ENCODE measurements at places on chromosomes 11 and 22. TPM values are rescaled to one million over a fixed set of nuclear protein-coding genes. Genes with fewer than 3 reads are reported as not detected.

- no peak for DNase-seq
Measured at GRCh38 chr11:115665175-115665821, 161.1 kb upstream of the CADM1 start.

KRTAP5-11 gene
- total RNA-seq, result not detected

GRCh38 chr22:17583151-17583550 is 19.9 kb downstream of the SLC25A18 start:
- DNase-seq, result no peak

DNA sequence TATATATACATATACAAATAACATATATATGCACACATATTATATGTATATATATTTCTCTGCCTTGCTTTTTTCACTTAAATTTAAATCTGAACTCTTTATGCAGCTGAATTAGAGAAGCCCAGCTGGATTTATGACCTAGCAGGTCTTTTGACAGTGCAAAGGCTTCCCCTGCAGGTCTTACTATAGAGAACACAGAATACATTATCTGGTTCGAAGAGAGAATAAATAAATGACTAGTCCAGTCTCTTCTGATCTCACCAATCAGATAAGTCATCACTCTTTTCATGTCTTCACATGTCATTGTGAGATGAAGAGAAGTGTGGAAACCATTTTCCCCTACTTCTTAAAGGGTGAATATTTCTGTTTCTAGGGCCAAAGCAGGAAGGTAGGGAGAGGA is 58.2 kb downstream of the OR10A6 start:
- no peak for DNase-seq

GRCh38 chr22:43118953-43119458 is 8.5 kb downstream of the BIK start:
- no peak for DNase-seq

- no peak for DNase-seq
Measured at GRCh38 chr11:81246941-81247340, 1486.7 kb downstream of the FAM181B start.

DNA sequence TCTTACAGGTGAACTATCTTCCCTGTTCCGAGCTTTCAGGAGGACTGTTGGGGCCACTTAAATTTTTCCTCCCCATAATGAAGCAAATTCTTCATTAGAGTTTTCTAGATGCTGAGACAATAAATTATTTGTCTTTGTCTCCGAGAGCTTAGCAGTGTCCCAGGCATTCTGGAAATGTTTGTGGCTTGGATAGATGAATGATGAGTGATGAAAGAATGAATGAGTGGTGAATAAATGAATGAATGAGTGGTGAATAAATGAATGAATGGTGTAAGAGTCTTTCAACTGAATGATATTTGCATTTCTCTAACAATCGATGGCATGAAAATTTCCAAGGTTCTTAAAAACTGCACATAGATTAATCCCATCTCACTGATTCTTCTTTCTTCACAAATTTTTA is 52.8 kb downstream of the AHNAK start:
- no peak for DNase-seq

BIRC3 gene
- 105 TPM for total RNA-seq

DNA sequence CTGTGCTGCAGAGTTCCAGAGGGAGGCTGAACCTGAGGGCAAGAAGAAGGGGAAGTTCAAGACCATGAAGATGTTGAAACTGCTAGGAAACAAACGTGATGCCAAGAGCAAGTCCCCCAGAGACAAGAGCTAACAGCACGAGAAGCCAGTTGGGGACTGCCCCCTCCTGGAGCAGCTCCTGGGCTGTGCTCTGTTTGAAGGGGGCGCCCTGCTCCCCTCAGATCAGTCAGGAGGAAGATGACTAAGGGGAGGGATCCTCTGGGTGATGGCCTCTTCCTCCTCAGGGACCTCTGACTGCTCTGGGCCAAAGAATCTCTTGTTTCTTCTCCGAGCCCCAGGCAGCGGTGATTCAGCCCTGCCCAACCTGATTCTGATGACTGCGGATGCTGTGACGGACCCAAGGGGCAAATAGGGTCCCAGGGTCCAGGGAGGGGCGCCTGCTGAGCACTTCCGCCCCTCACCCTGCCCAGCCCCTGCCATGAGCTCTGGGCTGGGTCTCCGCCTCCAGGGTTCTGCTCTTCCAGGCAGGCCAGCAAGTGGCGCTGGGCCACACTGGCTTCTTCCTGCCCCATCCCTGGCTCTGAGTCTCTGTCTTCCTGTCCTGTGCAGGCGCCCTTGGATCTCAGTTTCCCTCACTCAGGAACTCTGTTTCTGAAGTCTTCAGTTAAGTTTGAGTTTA is 12.6 kb downstream of the C22orf23 start:
- no peak for DNase-seq

DNA sequence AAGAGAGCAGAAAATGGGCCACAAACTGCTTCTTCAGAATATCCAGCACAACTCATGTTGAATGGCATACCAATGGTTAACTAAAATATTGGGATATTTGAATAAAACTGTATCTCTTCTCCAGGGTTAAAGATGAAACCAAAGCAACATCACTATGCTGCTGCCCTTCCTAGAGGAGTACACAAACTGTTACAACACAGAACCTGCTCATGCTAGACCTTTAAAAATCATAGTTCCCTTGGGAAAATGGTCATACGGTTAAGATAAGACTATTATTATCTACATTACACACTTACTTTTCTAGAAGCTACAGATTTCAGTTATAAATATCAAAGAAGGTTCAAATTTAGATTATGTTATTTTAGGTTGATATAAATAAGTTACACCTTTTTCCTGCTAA is 78.6 kb upstream of the TP53AIP1 start:
- no peak for DNase-seq

SEC14L6 gene
- not detected for total RNA-seq

FAM83F gene
- total RNA-seq, result 1.4 TPM

DNA sequence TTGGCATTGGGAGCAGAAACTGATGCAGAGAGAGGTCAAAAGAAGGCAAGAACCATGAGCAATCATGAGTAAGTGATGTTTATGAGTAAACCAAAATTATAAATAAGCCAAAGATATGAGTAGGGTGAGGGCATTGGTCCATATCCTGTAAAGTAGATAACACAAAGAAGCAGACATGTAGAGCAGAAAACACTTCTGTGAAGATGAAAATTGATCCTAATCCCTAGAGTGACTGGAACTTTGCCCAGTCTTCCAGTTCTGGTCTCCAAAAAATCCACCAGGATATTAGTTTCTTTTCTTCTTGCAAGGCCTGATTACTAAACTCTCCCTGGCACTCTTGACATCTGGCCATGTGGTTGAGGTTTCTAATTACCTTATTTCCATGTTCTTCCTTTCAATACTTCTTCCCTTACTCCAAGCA is 13.7 kb upstream of the DRD2 start:
- no peak for DNase-seq

- DNase-seq, result no peak
Measured at GRCh38 chr11:36412781-36413383, 97.2 kb downstream of the TRAF6 start.

GRCh38 chr11:118572981-118573550 is 857 bp downstream of the ARCN1 start:
- DNase-seq, result no peak

GRCh38 chr11:3134651-3135480 is 30.2 kb downstream of the OSBPL5 start:
- DNase-seq, result no peak

- DNase-seq, result no peak
Measured at GRCh38 chr22:45421349-45422055, 8.0 kb downstream of the RIBC2 start.

ARHGAP8 gene
- total RNA-seq, result 1.0 TPM

XKR3 gene
- not detected for total RNA-seq

OR6T1 gene
- total RNA-seq, result not detected

GRCh38 chr22:19987394-19988306 is 29.0 kb downstream of the ARVCF start:
- DNase-seq, result no peak

DNA sequence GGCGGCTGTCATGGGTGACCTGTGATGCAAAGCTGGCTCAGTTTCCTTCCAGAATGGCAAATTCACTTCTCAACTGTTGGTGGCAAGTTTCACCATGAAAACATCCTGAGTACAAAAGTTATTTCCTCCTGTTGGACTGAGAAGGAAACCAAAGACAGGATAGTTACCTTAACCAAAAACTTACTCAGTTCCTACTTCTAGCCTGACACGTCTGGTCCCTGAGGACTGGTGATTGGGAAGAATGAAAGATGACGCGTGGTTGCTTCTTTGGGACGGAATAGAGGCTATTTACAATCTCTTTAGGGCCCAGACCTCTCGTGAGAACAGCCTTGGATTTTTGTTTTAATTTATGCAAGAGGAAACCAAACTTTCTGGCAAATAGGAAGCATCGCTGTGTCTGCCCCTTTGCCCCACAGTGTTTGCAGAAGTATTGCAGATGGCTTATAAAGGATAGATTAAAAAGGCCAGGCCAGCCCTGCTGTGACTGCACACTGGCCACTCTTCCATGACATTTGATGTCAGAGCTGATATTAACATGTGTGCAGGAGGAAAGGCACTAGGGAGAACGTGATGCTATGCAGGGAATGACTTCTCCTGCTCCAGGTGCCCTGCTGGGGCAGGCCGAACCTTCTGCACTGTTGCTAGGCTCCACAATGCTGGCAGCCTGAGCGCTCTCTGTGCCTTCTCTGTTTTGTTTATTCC is 7.6 kb downstream of the VPS26B start:
- no peak for DNase-seq

P2RX6 gene
- not detected for total RNA-seq

DNA sequence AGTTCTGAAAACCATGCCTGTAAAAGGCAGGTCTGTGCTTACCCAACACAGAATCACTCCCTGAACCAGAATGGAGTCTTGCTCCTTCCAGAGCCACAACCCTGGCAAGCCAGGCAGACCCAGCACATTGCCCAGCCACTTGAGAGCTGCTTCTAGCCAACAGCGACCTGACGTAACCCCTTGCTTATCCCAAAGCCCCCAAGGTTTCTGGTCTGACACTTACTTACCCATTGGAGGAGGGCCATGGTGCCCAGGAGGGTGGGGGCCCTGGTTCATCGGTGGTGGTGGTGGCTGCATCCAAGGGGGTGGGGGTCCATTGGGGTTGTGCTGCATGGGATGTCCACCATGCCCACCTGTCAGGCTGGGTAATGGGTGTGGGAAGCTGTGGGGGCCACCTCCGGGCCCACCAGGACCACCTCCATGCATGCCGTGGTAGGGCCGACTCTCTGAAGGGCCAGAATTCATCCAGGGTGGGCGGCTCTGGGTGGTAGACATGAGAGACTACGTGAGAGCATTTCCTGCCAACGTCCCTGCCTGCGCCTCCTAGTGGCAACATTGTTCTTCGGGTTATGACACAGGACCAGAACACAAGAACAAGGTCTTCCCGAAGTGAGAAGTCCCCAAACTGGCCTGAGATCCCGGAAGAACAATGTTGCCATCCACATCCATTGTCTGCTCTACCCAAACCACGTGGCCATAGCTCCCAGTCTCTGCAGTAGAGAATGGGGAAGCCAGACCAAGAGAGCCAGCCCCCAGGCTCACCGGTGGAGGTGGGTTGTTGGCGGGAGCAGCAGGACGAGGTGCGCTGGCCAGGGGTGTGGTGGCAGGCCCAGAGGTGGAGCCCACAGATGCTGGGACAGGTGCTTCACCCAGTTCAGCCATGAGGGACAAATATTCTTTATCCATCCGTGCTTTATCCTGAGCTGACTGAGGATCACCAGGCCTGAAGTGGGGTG is 7.8 kb upstream of the PYGM start:
- peak; percentile 79 for DNase-seq

DNA sequence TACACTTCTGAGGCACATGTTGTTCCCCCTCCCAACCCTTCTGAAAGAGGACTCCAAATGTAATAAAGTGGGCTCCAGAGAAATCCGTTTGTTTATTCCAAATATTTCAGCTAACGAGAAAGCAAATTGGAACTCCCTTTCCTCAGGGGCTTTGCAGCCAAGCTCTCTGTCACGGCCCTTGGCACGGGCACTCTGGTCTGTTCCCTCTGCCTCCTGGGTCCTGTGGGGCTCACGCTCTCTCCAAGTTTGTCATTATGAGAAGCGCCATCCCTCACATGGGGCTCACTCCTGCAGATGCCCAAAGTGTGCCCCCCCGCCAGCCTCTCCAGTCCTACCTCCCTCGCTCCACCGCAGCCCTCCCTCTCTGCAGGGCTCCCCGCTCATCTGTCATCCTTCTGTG is 125.4 kb upstream of the POU2AF2 start:
- DNase-seq, result no peak

GRCh38 chr11:60428517-60428916 is 855 bp upstream of the MS4A5 start:
- no peak for DNase-seq

DNA sequence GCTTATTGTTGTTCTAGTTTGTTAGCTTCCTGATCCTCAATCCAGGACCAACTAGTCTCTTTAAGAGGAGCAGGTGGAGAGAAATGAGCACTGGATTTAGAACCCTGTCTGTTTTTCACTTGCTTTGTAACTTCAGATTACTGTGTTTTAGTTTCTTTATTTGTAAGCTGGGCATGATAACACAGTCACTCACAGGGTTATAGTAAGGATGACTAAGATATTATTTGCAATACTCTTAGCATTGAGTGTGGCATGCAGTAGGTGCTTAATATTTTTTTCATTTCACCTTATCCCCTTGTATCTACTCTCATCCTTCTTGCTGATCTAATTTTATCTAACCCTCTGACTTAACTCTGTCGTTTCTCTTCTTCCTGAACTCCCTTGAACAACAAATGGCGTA is 33.8 kb downstream of the DNHD1 start:
- no peak for DNase-seq

ENTHD1 gene
- total RNA-seq, result 0.53 TPM
